ENCODE measurements at places on chromosomes 2 and 18.
A peak's percentile ranks its signal among the peaks of the same experiment; 100 is the strongest.

- DNase-seq = no peak
These were observed 1.1 kb upstream of the NEMP2 start for GRCh38 chr2:190535586-190535985.

DNA sequence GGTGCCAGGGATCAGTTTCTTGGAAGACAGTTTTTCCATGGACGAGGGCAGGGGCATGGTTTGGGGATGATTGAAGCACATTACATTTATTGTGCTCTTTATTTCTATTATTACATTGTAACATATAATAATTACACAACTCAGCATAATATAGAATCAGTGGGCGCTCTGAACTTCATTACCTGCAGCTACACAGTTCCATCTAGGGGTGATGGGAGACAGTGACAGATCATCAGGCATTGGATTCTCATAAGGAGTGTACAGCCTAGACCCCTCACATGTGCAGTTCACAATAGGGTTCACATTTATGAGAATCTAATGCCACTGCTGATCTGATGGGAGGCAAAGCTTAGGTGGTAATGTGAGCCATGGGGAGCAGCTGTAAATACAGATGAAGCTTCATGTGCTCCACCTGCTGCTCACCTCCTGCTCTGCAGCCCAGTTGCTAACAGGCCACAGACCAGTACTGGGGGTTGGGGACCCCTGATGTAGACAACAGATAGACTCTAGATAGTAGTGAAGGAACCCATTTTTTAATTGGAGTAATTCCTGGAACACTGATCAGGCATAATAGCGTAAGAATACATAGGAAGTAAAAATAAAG, 41.5 kb upstream of the MC4R start:
- peak; percentile 15 for DNase-seq

DNA sequence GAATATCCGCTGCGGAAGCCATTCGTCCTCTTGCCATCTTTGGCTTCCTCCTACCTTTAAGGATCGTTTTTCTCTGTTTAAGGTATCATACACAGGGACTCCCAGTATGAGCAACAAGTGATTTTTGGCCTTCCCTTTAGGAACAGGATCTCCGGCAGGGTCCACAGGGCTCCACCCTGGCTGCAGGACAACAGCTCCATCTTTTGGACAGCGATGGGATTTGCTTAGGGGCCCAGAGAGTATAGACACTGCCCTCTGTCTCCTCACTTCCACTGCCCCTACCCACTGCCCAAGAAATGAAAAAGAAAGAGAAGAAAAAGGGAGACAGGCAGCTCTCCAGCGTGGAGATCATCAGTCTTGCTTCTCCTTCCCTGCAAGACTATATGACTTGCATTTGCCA, 224.5 kb downstream of the UXS1 start:
- no peak for DNase-seq

GRCh38 chr2:150188177-150188576, 299.3 kb downstream of the RND3 start:
- DNase-seq = no peak

DNA sequence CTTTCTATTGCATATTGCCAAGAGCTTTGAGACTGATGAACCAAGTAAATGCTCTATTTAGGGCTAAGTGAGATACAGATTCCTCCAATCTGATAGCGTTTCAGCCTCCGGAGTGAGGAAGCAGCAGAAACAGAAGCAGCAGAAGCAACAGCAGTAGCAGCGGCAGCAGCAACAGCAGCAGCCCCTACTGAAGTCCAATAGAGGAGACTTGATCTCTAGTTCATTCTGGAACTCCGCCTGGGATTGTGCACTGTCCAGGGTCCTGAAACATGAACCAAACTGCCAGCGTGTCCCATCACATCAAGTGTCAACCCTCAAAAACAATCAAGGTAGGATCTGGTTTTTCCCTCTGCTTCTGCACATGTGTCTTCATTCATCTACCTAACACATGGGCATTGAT, at the start of gene DPP10:
DPP10 (plus strand) TSS at position 132 of the 400 bp plus-strand sequence.
- peak; percentile 83 for DNase-seq

DNA sequence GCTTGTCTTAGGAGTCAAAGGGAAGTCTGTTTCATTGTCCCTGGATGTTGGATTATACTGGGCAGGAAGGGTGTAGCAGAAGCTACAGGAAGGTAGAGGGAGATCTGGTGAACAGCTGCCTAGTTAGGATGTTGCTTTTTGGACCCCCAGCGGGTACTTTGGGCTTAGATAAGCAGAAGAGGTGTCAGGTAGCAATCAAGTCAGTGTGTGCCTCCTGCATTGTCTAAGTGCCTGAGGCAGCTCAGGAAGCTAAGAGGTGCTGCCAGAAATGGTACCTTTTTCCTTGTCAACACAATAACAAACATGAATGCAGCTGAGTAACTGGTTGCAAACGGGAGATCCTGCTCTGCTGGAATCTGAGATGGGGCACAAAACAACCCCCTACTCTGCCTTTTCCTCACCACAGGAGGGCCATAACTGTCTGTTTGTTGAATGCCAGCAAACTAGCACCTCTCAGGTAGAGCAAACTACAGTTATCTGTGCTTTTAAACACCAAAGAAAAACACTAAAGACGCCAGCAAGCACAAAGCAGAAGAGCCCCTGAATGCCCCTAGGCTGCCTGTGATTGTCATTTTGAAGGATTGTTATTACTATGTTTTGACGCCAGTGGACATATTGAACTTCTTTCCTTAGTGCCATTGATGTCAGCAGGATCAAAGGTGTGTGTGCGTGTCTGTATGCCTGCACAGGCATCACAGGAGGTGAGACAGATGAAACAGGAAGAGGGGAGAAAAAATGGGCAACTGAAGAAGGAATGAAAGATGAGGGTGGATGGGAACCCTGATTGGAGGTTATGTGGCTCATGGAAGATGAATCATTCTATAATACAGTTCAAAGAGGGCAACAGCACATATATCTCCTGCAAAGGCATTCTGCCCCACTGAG, 151.4 kb downstream of the ETAA1 start:
- no peak for DNase-seq

- DNase-seq = no peak
These were observed 14.7 kb downstream of the BCL2L11 start for GRCh38 chr2:111135237-111135909.

DNA sequence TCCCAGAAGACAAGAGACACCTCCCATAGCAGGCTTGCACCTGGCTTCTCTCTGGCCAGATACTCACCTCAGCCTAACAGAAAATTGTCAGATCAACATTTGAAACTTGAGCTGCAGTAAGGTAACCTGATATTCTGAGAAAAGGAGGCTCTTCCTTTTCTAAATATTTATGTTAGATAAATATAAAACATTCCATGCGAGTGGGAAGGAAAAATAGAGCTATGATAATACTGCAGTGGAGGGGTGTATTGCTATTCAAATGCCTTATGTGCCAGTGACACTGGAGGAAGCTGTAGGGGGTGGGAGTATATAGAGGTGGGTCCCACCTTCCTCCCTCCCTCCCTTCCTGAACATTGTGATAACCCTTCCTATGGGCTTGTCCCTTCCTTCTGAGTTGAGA, 515.5 kb upstream of the CHAC2 start:
- no peak for DNase-seq

GRCh38 chr2:223051693-223052289, at the start of gene KCNE4:
Gene KCNE4, plus strand, starts transcription at chr2:223052190. Its CDS starts 641 bp downstream, at chr2:223052831.
- no peak for DNase-seq

- DNase-seq = no peak
These were observed 14.1 kb downstream of the GLI2 start for GRCh38 chr2:120749506-120750431.

- no peak for DNase-seq
These were observed 8.6 kb upstream of the SERPINB10 start for GRCh38 chr18:63899206-63899605.

DNA sequence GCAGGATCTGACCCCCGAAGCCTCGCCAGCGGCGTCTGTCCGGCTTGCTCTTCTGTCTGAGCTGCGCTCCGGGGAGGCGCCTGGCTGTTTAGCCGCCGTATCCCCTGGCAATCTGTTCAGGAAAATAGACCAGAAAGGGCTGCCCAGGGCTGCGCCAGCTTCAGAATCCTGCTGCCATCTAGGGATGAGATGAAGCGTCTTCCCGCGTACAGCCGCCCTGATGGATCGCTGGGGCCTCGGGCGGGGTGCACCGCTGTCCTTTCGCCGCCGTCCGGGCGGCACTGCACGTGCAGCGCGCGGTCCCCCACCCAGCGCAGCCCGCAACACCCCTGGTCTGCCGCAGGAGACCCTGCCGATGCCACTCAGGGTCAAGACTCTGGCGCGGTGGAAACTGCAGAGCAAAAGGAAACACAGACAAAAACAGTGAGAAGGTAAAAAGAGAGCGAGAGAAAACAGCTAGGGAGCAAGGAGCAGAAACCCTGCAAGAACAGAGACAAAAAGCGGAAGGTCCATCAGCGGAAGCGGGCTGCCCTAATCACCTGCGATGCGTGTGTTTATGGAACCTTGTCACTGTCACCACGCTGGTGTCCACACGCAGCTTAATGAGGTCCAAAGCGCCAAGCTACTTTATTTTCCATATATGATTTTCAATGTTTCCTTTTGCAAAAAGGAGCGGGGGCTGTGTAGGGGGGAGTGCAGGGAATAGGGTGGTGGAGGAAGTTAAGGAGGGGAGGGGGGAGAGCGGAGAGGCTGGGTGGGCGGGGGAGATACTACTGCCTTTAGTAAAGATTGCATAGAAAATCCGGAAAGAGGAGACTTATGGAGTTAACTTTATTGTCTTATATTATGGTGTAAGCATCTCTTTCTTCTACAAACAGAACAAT, 2113.3 kb upstream of the PIK3C3 start:
- peak; percentile 64 for DNase-seq

GRCh38 chr2:200252265-200253067, 54.0 kb upstream of the SPATS2L start:
- DNase-seq = no peak

All from cardiac muscle cell (in vitro differentiated cells and primary cell).